ENCODE measurements at places on chromosomes 2 and 18.

GRCh38 chr2:175626796-175627195 is 375.3 kb downstream of the LNPK start:
- no peak for DNase-seq

DNA sequence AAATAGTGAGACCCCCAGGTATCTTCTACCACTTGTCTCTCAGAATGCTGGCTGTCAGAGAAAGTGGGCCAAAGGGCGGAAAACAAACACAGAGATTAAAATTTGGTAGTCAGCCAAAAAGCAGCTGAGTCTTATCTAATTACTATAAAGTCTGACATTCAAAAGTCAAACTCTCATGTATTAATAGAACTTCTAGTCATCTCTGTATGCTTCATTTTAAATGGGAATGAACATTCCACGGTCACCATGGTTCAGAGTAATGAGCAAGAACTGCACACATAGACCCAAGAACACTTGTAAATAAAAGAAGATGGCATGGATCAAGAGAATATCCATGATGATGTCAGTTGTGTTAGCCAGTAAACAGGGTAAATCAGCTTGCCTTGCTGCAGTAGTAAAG is 1267.0 kb upstream of the CHAC2 start:
- DNase-seq, result no peak

- DNase-seq, result no peak
These were observed 47.6 kb downstream of the MAPK4 start for GRCh38 chr18:50607378-50607926.

DNA sequence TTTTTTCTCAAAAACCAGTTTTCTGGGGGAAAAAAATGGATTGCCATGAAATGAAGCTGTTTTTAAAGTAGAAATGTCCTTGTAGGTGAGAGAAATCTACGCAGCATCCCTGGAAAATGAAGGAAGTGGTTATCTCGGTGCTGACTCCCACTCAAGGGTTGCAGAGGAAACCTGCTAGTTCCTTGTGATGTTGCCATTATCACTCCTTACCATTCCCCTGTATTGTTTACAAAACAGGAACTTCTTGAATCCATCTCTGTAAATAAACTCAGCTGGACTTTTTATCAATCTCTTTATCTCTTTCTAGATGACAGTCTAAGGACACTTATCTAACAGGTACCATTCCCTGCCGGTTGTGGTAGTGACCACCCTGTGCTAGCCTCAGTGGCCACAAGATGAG is 61.2 kb downstream of the FEZ2 start:
- DNase-seq, result no peak

DNA sequence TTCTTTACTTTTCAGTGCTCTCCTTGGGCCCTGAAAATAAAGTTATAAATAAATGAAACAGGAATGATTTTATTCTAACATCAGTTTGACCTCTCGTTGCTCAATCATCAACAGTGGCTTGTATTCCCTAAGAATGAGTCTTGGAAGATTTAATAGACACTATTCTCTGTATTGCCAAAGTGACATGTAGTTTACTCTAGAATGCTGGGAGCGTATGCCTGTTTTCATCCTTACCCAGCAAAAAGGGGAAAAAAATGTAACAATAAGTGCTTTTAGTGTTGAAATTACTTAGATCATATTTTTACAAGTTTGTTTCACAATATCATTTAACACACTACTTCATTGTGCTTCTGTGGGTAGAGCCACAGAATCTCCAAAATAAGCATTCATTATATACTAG is 240.6 kb upstream of the CWC22 start:
- no peak for DNase-seq

DNA sequence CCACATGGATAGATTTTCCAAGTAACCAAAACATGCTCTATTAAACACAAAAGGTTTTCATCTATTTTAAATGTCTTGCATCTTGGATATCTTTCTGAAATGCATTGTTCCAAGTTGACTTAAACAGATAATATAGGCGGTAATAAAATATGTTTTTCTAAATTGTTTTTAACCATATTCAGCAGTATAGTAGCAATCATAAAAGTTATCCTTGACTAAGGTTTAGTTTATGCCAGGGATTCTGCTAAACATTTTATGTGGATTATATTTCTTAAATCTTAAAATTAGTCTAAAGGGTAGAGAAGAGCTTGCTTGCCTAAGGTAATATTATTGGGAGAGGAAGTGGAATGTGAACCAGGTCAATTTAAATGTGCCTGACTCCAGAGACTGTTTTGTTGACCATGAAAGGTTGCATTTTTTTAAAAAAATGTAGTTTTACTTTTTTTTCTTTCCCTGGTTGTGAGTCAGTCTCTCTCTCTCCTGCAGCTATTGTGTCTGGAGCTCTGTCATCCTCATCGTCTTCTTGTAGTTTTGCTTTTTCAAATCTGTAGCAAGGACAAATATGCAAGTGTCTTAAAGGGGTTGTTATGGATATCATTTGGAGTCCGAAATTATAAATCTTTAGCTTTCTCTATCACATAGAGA is 309.1 kb upstream of the COL3A1 start:
- peak; percentile 4 for DNase-seq

GRCh38 chr2:71614976-71615766 is 161.8 kb downstream of the DYSF start:
- peak; percentile 24 for DNase-seq

DNA sequence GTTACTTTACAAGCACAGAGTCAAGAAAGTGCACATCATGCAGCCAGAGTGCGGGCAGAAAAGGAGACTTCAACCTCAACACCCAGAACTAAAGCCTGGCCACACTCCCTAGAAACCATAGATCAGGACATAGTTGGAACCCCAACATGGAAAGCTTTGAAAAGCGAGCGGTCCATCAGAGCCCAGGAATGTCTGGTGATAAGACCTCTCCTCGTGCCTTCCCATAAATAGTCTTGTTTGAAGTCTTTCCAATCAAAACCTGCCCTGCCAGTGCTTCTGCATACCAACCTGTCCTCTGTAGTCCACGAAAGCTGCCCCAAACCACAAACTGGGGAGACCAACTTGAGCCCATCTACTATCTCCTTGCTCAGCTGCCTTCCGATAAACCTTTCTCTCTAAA is 55.5 kb downstream of the NEURL3 start:
- no peak for DNase-seq

DNA sequence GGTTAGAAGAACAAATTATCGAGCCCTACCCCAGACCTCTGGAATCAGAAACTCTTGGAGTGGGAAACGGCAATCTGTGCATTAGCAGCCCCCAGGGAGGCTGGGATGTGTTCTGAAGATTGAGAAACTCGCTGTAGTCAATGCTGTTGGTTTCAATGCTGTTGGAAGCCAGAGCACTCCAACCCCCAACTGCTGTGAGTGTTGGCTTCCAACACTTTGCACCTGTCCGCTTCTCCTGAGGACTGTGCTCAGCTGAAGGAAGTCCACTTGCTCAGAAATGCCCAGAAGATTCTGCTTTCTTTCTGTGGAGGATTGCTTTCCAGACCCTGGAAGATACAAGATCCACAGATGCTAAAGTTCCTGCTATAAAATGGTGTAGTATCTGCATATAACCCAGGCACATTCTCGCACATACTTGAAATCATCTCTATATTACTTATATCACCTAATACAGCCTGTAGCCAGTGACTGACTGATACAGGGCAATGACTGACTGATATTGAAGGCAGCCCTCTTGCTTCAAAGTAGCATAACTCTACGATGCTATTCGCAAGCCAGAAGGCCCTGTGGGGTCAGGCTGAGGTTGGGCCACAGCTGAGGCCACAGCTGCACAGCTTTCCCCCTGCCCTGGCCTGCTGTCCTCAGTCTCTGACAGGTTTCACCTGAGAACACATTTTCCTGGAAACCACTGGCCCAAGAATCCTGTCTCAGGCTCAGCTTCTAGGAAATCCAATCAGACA is 757.7 kb upstream of the ID2 start:
- DNase-seq, result no peak

- peak; percentile 37 for DNase-seq
These were observed 31.6 kb downstream of the LIMS1 start for GRCh38 chr2:108565778-108566375.

GRCh38 chr2:42838133-42838532 is 45.8 kb upstream of the HAAO start:
- no peak for DNase-seq

GRCh38 chr18:48293954-48294898 is 115.0 kb downstream of the ZBTB7C start:
- DNase-seq, result no peak

GRCh38 chr2:144711630-144712549 is 192.0 kb upstream of the ZEB2 start:
- DNase-seq, result no peak

DNA sequence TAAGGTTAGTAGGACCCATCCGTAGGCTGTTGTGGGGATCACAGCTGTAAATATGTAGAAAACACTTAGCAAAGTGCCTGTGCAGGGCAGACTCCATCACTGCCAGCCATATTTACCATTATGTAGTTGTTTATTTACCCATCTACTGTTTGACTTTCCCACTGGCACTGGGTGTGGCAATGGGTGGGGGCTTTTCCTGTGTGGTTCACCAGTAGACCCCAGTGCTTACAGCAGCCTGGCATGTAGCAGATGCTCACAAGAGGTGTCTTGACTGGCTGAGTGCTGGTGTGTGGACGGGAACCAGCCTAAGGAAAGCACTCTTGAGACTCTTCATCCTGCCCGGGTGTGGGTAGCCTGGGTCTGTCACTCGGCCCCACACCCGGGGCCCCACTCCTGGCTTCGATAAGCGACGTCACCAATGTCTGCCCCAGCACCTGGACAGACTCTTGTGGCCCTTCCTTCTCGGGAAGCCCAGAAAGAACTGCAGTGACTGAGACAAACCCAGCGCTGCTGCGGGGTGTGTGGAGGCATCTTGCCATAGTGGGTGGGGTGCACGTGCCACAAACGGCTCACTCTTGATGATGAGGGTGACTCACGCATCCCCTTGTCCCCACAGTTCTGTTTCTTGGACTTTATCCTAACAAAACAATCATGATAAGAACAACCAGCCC is 78.3 kb downstream of the HDAC4 start:
- peak; percentile 56 for DNase-seq

DNA sequence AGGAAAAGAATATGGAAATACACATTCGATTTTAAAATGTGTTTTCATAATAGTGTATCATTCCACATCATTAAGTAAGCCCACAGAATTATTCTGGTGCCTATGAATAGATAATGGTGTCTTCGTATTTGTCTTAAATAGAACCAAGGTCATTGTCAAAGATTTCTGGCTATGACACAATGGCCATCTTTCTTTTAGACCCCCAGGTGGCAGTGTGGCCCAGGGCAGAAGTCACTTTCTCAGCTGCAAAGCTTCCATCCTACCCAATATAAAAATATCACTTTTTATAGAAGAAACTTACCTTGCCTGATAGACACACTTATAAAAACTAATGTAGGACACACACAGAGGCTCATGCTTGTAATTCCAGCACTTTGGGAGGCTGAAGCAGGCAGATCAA is 57.5 kb downstream of the ZRANB3 start:
- peak; percentile 17 for DNase-seq

DNA sequence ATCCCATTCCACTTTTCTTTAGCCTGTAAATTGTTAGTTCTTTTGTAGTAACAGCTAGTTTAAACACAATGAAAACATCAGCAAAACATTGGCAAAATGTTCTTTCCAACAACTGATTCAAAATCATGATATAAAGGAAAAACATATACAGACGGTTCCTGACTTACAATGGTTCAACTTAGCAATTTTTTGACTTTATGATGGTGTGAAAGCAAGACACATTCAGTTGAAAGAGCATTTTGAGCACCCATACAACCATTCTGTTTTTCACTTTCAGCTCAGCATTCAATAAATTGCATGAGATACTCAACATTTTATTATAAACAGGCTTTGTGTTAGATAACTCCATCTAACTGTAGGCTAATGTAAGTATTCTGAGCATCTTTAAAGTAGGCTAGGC is 185.1 kb downstream of the NOL4 start:
- no peak for DNase-seq

- DNase-seq, result peak; percentile 40
These were observed 32.9 kb upstream of the EHBP1 start for GRCh38 chr2:62672601-62673000.

DNA sequence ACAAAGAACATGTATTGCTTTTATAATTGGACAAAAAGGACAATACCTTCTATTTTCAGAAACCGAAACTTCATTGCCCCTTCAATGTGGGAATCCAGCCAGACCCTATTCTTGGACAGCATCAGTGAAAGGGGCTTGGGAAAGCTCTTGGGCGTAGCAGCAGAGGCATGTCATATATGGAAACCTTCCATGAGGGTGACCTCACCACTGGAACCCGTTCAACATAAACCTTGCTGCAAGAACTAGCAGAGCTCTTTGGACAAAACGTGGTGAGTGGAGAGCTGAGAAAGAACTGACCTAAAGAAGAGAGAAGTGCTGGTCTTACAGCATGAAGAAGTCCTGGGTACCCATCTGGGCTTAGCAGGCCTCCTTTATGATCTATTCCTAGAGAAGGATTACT is 22.7 kb upstream of the ACTG2 start:
- peak; percentile 86 for DNase-seq

DNA sequence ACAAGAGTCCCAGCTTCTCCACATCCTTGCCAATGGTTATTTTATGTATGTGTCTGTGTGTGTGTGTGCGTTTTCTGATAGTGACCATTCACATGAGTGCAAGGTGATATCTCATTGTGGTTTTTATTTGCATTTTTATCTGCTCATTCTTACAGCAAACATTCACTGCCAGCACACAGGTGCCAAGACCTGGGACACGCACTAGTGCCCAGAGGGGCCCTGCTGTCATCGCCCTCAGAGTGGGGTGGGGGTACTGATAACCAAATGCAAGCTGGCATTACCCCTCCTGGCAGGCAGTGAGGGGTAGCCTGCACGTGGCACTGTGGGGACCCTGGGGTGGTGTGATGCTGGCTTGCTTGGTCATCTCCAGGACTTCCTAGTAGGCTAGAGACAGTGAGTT is 285.4 kb downstream of the LPIN1 start:
- no peak for DNase-seq

- DNase-seq, result no peak
These were observed 6.5 kb upstream of the NAPG start for GRCh38 chr18:10519366-10519765.

- DNase-seq, result peak; percentile 92
These were observed 107.4 kb downstream of the POLR1A start for GRCh38 chr2:85998071-85998991.

GRCh38 chr2:201881741-201882140 is 75.4 kb downstream of the CDK15 start:
- DNase-seq, result no peak

DNA sequence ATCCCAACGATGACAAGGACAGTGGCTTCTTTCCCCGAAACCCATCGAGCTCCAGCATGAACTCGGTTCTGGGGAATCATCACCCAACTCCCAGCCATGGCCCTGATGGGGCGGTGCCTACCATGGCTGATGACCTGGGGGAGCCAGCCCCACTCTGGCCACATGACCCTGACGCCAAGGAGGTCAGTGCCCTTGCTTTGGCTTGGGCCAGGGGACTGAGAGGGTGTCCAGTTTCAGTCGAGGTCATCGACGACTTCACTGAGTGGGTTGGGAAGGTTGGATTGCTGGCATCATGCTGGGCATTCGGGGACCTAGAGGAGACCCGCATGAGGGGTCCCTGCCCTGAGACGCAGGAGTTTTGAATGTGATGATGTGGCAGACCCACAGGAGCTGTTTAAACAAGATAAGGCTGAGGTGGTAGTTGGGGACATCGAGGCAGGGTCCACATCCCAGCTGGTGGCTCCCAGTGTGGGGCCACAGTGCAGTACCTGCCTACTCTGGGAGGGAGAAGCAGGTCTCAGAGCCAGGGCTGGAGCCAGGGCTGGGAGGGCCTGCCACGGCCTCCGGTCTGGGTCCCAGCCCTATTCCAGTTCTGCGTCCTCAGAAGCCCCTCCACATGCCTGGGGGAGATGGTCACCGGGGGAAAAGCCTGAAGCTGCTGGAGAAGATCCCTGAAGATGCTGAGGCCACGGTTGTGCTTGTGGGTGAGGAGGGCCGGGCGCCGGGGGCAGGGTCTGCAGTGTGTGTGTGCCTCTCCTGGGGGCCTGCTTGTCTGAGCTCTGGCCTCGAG is 6.0 kb downstream of the SLC4A3 start:
- no peak for DNase-seq

Measured in fibroblast of gingiva (primary cell).